ENCODE measurements at places on chromosomes 2 and 18.

GRCh38 chr2:240336820-240337427 is 98.5 kb upstream of the GPC1 start:
- DNase-seq = no peak

DNA sequence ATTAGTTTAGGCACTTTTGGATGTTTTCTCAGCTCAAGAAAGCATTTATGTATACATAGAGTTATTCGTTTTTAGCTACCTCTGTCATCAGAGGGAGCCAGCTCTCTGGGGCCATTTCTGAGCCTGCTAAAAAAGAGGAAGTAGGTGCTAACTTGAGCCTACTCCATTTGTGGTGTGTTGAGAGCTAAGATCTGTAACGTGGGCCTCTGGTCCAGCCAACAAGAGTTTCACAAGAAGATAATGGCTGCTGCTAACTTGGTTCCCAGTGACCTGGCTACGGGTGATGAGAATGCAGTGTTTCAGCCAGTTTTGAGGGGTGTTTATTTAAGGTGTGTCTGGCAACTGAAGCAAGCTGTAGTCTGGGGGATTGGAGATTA is 182.5 kb downstream of the PRKCE start:
- no peak for DNase-seq

DNA sequence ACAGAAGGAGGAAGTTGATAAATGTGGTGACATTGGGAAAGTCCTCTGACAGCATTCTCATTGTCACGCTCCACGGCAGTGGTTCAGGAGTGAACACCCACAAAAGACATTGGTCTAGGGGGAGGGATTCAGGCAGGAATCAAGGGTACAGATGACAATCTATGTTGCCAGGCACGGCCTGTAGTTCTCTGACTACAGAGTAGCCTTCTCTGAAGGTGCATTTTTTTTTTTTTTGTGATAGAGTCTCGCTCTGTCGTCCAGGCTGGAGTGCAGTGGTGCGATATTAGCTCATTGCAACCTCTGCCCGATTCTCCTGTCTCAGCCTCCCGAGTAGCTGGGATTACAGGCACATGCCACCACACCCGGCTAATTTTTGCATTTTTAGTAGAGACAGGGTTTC is 7.4 kb upstream of the MOB1A start:
- peak; percentile 56 for DNase-seq

GRCh38 chr18:63553081-63553480 is 10.9 kb downstream of the SERPINB12 start:
- no peak for DNase-seq

DNA sequence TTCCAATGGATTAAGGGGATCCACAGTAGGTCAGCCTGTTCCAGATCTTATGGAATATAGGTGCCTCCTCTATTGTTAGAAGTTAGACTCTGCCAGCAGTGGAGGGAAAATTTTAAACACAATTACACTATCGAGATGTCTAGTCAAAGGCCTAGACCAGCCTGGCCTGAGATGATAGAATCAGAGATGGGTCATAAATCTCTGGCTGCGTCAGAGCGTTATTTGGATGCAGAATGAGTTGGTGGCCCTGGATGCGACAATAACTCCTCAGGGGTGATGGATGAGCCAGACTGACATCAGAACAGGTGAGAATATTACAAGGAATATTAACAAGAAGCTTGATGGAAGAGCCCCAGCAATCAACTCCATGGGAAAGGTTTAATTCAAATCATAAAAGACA is 149.3 kb upstream of the TCF4 start:
- DNase-seq = no peak

DNA sequence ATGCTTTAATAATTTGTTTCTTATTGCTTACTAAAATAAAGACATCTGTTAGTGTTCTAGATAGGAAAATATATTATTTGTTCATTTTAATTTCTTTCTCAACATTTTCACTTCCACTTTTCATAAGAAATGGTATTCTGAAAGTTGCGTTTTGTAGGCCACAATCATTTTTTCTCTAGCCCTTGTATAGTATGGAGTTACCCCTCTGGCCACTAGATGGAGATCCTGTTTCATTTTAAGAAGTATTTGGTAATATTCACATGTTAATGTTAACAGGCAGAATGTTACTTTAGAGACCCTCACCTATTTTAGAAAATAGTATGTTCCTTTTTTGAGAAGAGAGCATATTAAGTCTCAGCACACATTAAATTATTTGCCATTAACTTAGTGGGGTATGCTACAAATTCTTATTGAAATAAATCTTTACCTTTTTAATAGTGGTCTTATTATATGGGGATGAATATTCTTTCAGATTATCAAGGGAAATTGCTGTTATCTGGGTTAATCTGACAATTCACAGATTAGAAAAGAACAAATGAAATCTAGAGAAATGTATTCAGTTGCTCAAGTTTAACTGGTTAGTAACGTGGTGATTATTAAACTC is 73.9 kb upstream of the TTC27 start:
- DNase-seq = peak; percentile 47

DNA sequence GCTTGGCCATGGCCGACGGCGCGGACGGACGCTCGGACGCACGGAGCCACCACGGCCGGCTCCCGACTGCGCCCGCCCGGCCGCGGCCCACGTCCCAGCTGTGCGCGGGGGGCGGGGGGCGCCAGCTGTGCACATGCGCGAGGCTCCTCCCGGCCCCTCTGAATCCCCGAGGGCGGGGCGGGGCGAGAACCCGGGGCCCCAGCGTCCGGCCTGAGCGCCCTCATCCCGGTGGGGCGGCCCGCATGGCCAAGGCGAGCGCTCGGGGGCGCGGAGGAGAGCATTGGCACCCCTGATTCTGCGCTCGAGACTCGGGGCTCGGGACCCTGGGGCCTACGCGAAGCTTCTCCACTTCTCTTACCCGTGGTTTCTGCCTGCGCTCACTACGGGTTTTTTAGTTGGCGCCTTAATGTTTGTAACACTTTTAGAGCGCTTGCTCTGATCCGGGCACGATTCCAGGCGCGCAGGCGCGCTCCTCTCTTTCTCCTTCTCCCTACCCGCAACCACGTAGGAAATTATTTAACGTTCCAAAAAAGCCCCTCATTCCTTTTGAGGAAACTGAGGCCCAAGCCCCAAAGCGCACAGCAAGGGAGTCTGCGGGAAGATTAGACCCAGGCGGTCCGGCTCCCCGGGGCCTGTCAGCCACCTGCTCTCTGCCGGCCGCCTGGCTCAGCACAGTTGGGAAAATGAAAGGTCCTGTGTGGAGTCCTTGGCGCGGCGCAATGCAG is at the start of gene PXDN:
Gene PXDN (minus strand): TSS at position 70 of the 725 bp plus-strand sequence. CDS start 60 bp downstream, at position 10.
- no peak for DNase-seq

DNA sequence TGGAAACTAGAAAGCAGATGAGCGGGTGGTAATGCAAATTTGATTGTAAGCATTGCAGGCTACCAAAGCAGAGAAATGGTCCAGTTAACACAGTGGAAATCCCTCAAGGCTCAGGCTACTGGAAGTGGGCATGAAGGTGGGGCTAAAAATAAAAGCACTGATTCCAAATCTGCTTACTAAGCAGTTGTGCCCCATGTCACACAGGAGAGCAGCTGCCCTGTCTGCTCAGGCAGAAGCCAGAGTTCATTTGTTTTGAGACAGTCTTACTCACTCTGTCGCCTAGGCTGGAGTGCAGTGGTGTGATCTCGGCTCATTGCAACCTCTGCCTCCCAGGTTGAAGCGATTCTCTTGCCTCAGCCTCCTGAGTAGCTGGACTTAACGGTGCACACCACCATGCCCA is 42.5 kb upstream of the TSPYL6 start:
- DNase-seq = no peak

GRCh38 chr2:100178085-100178788 is 35.8 kb upstream of the AFF3 start:
- peak; percentile 5 for DNase-seq

DNA sequence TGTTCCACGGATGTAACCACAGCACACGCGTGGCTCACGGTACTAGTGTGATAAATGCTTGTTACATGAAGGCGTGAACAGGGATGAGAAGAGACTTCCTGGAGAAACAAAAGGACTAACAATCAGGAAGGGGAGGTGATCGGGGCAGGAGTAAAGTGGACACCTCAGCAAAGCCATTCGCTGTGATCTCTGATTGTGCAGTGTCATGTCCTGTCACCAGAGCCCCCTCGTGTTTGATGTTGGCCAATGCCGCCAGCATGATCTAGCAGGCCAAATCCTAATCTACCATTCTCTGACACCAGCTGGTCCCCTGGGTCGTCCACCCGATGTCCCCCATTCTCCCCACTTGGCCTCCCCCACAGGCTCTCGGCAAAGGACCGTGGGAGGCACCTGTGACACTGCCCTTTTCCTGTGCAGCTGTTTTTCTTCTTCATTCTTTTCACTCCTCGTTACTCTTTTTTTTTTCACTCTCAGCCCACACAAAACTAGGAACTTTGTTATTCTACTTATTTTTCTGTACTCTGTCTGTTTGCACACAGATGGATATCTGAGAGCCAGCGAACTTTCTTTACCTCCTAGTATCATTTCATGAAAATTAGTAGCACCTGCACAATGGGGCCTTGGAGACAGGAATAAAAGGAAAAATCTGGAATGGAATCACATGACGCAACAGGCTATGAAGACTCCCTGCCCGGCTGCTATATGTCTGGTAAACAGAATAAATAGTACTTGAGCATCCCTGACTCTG is 146.8 kb downstream of the TGIF1 start:
- peak; percentile 53 for DNase-seq

DNA sequence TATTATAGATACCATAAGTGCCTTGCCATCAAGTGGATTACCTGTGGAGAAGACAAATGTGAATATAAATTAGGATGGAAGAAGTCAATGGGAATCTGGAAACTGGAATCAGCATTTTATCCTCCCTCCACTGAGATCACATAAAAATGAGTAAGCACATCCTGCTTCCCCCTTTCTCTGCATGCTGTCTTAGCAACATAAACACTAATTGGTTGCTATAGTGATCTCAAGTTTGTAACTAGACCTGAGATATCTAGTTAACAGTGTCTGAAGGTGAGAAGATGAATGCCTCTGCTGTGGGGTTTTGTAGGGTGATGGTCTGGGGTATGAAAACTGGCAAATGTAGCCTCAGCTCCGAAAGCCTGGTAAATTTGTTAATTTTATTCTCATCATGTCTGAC is 1357.5 kb upstream of the CELF4 start:
- DNase-seq = no peak

DNA sequence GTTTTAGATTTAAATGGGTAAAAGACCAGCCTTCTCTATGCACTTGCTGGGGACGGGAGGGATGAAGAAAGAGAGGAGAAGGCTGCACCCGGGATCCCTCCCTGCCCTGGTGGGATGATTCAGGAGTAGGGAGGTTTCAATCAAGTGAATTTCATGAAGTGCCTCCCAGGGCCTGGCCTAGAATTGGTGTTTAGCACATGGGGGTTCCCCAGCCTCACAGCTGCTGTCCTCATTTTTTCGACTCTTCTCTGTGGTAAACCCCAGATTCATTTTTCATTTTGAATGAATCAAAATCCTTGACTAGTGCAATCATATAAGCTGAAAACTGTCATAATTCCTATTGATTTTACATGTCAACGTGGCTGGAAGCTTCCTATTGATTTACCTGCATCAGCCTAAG is 81.1 kb downstream of the LPIN1 start:
- no peak for DNase-seq

DNA sequence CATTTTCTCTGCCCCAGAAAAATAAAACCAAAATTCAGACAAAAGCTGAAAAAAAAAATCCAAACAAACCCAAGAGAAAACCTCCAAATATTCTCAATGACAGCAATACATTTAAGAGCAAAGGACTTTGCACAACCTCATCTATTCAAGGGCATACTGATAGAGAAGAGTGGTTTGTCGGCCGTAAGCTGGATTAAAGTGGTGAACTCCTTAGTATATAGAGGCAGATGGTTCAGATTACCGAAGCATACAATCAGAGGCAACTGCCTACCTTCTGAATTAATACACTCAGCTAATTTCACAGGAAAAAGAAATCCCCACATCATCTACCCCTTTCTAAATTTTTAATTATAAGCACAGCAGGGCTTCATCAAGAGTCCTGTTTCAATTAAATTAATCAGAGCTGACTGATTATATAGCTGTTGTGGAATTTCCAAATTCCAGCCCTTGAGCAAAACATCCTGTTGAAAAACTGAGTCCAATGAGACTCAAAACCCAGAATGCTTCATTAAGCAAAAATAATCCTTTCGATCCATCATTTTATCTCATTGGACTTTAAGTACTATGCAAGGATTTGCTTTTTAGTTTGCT is at the start of gene CPLX4:
Gene CPLX4 (minus strand): TSS at position 190 of the 591 bp plus-strand sequence. CDS start 187 bp downstream, at position 3.
- DNase-seq = no peak

GRCh38 chr2:73295751-73296400 is 2.5 kb upstream of the EGR4 start:
- no peak for DNase-seq

DNA sequence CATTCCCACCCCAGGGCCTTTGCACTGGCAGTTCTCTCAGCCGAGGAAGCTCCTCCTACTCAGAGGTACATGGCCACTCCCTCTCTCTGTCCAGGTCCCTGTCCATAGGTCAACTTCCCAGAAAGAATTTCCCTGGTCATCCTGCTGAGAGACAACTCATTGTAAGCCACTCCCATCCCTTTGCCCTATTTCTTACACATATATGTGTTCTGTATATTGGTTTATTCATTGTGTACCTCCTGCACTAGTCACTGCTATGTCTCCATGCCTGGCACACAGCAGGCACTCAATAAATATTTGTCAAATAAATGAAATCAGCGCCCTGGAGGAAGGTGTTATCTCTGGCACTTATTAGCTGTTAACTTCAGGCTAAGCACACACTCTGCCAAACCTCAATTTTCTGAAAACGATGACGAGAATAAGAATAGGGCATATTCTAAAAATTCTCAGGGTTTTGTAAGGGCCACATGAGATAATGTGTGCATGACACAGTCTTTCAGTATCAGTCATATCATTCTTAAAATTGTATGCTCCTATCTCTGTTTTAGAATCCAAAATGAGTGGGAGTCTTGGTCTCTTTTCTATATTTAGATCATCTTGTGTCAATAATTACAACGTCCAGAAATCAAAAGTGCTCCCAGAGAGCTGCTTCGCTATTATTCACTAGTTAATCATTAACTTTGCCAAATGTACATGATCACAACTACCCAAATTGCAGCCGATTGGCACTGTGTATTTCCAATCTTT is 198.0 kb downstream of the ALK start:
- DNase-seq = no peak

DNA sequence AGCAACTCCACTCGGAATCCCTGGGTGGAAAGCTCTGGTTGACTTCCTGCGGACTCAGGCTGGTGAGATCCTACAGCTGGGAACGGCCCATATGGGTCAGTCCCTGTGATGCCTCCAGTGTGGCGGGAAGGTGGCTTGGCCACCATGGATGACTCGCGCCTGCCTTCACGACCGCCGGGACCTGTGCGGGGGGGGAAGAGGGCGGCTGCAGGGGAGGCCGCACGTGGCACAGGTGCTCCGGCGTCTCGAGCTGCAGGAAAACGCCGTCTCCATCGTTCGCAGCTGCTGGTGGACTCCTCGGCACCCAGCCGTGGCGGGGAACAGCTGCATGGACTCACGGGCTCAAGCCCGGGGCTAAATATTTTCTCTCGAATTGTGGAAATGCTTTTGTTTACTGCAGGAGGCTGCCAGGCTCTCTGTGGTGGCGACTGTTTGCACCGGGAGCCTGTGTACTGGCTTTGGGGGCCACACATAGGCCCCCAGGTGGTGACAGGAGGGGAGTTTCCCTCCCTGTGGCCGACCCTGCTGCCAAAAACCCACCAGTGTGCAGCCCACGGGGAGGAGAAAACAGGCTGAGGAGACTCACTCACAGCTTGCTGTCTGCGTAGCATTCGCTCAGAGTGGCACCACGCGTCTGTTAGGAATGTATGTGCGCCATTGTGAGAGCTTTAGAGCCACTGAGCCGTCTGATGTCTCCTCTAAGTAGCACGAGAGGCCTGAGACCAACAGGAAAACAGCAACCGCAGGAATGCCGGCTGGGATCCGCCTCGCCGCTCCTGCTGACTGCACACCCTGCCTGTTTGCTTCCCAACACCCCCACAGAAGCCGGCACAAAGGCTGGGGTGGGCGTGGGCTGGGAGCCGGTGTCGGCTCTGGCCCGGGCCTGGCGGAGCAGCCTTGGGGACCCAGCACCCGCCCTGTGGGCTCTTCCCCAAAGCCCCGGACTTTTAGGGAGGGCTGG is 89.2 kb downstream of the NFATC1 start:
- DNase-seq = no peak
